ENCODE measurements at places on chromosomes 3 and 15.
A peak's percentile ranks its signal among the peaks of the same experiment; 100 is the strongest.

GRCh38 chr3:151550642-151551041 is 89.8 kb upstream of the IGSF10 start:
- DNase-seq = no peak

GRCh38 chr15:41893422-41894250 is at the start of gene SPTBN5:
SPTBN5 (minus strand) TSS chr15:41894053; CDS start chr15:41893497, 556 bp downstream.
- no peak for DNase-seq

DNA sequence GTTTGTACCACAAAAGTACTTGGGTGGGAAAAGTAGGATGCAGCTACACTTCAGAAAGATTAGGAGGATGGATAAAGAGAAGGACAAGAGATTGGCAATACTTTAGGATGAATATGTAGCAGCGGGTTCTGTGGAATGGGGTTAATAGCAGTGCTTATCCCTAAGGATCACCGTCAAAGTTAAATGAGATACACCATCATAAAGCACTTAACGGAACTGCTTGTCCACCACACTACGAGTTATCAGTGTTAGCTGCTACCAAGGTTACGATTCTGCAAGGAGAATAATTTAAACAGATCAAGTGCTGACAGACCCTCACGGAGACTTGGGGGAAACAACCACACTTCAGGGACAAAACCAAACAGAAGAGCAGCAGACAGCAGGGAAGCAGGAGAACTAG is 963 bp downstream of the SHQ1 start:
- DNase-seq = no peak

DNA sequence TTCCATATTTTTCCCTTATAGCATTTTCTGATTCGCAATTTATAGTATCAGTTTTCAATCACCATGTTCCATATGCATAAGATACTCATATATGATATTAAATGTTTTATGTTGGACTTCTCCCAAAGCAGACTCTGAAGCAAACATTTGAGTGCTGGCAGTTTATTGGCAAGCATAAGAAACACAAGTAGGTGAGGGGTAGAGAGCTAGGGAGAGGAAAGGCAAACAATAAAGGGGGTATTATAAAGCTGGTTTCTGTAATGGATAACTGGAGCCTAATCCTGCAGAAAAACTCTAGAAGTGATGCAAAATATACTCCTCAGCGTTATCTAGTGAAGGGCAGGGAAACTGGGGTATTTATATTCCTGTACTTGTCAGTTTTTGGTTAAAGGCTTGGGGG is 491.5 kb upstream of the TGFBR2 start:
- no peak for DNase-seq

DNA sequence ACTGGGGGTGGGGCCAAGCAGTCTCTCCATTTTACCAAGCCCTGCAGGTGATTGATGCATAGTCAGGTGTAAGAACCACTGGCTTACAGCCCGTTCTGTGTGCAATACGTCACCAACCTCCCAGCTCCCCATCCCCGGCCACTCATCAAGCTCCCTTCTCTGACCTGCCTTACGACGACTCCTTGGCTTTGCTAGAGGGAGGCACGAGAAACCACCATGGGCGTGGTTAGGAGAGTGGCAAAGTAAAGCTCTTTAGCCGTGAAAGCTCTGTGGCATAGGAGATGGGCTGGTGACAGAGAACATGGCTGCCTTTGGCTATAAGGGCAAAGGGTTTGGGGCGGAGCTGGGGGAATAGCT is 109.1 kb downstream of the BDH1 start:
- DNase-seq = no peak

DNA sequence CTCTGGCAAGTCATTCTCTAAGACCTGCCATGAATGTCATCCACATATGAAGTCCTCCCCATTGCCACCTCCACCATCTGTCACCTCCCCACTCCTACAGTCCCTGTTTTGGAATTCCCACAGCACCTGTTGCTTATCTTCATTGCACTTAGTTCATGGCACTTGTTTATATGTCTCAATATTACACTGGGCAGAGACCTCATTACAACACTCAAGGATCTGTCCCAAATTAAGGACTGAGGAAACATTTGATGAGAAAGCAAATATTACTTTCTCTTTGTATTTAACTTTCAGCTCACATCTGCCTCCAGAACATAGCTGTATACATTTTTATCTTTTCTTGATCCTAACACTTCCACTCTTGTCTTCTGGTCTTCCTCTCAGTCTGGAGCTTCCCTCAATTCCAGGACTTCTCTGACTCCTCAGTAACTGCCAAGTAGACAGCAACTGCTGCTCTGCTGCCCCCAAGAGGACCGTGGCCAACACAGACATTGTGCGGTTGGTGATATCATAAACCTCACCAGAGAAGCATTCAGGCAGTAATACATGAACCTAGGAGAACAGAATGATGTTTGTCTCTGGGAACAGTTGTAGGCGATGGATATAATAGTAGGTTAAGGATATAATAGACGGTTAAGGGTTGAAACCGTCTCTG is 45.0 kb upstream of the FGF12 start:
- DNase-seq = peak; percentile 0

GRCh38 chr15:98677345-98678059 is 29.2 kb downstream of the IGF1R start:
- no peak for DNase-seq

GRCh38 chr3:71989165-71989564 is 204.2 kb upstream of the PROK2 start:
- DNase-seq = no peak

GRCh38 chr3:5437783-5438323 is 250.3 kb downstream of the EDEM1 start:
- DNase-seq = no peak

DNA sequence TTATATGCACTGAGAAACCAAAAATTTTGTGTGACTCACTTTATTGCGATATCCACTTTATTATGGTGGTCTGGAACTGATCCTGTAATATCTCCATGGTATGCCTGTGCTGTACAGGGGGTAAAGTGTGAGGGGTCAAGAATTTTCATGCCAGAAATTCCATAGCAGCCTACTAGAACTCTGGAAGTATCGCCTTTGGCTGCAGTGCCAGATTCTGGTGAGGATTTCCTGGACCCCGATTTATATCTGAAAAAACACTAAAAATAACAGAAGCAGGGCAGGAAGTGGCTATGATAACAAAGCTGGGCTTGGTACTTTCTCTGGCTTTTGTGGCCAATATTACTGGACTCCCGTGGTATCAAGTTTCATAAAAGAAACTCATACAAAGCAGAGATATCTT is 36.4 kb downstream of the CCDC80 start:
- DNase-seq = no peak

DNA sequence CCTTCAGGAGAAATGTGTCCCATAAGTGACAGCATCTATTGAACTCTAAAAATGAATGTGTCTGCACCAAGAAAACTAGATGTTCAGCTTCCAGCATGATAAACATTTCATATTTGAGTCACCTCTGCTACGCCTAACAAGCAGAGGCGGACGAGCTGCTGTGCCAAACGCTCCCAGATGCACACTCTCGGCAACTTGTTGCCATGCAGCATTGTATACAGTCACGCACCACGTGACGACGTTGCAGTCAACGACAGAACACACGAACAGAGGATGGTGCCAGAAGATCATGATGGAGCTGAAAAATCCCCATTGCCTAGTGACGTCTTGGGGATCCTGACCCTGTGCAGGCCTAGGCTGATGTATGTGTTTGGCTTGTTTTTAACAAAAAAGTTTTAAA is 137.5 kb downstream of the XXYLT1 start:
- DNase-seq = no peak

DNA sequence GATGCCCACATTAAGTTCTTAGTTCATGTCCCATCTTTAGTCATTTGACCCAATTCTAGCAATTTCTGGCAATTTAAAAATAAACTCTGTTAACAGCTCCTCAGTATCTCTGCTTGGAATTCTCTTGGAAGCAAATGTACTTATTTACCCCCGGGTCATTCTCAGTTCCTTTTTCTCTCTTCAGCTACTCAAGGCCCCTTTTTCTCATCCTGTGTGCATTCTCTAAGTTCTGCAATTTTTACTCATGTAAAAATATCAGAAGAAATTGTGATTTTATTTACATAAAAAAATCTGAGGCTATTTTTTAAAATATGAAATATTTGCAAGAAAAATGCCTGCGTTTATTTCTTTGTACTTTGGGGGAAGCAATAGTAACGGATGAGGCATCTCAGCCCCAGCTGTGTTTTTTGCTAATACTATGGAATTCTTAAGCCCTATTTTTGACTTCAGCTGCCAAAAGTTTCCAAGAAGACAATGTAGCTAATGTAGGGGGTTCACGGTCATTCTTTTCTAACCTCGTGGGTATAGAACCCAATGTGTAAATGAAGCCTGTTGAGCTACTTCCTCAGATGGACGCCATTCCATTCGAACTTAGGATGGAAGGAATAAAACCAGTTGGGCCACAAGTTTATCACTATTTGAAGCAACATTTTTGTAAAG is 20.0 kb downstream of the CERS3 start:
- no peak for DNase-seq

GRCh38 chr3:9912294-9912935 is 4.5 kb upstream of the IL17RC start:
- no peak for DNase-seq

DNA sequence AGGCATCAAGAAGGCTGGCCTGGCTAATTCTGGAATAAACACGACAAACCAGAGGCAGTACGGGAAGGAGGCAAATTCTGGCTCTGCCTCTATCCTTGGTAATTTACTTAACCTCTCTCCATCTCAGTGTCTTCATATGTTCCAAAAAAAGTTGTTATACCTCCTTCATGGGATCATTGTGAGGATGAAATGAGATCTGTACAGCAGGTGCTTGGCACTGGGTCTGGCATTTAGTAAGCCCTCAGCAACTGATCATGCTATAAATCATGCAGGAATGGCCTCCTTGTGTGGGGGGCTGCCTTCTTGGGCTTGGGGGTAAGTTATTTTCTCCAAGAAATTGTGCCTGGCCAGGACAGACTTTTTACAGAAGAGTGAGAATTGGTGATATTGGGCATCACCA is 38.3 kb upstream of the TRA2B start:
- DNase-seq = no peak

GRCh38 chr15:51842852-51843737 is 13.6 kb downstream of the TMOD3 start:
- no peak for DNase-seq

DNA sequence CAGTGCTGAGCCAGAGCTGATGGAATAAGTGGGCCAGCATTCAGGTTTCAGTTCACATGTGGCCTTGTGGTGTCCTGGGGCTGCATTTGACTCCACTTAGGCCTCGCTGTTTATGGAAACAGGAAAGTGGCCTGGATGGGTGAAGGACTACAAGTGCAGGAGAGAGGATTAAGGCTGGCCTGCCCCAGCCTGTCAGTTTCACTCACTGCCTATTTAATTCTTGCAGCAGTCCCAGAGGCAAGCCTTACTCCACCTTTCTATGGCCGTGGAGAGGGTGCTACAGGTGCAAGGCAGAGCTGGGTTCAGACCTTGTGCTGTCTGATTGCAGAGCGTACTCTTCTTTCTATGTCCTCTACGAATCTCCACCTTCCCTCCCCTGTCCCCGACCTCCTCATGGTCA is 37.7 kb downstream of the ABHD17C start:
- DNase-seq = no peak

DNA sequence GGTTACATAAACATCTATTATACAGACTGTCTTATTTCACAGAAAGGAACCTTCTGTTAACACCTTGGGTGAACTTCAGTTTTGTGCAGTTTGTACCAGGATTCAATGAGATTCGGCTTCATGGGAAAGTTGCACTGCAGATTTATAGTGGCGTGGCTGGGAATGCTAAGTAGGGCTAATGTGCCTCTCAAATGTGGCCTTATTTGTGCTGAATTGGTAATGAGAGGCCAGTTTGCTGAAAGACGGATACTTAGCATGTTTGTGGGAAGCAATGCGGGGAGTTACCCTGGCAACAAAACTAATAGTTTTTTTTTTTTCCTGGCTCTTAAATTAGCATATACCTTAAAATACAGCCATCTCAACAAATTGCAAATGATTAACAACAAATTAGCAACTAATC is 28.6 kb upstream of the CEMIP start:
- no peak for DNase-seq

- no peak for DNase-seq
Measured at GRCh38 chr15:64513823-64514222, 53.4 kb downstream of the ZNF609 start.

GRCh38 chr15:33985287-33985686 is 17.0 kb downstream of the CHRM5 start:
- DNase-seq = no peak

GRCh38 chr15:85048430-85048829 is 66.8 kb downstream of the PDE8A start:
- no peak for DNase-seq

DNA sequence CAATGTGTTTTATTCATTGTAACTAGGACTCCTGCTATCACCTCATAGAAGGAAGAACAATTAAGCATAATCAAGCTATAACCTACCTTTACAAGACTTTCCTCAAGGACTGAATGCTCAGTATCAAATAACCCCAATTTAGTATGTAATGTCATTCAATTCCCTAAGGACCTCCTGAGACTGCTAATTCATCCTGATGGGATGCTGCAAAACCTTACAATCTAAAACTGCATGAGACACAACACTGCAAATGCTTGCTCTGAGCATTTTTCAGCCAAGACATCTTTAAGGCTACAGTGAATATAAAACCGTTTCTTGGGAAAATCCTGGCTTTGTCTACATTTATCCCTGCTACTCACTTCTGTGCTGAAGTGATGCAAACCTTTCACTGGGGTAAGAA is 69.9 kb downstream of the RYK start:
- DNase-seq = no peak

- DNase-seq = no peak
Measured at GRCh38 chr3:31421314-31422048, 111.2 kb upstream of the STT3B start.

- no peak for DNase-seq
Measured at GRCh38 chr3:127669541-127670228, 3.1 kb upstream of the ABTB1 start.

DNA sequence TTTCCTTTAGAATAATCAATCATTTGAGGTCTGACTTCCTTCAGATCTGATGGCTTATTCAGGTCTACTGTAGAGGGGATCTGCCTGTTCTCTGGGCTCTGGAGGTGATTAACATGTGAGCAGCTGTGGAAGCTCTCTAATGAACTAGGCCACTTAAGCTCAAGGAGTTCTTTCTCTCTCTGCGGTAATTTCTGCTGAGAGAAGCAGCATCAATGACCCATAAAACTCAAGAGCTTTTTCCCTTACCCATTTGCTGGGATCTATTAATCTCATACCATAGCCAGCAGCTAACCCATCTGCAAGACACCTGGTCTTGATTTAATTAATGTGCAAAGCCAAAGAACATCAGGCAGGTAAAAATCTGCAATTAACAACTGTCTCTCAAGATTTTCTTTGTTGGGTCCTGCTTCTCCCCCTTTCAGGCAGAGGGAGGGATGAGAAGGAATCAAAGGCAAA is 73.2 kb upstream of the DLG1 start:
- no peak for DNase-seq

DNA sequence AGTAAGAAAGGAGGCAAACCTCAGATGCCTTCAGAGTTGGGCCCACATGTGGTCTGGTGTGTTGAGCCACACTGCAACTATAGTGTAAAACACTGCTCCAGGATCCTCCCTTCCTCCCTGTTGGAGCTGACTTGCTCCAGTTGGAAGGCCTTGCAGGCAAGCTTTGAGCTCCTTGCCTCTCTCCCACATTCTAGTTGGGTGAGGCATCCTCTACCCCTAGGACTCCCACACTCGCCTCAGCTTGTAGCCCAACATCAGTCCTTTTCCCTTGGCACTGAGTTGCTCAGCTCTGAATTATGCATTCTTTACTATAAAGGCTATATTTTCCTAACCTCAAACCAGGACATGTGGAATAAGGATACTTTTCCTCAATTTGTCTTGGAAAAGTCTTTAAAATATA is 143.9 kb downstream of the NECTIN3 start:
- DNase-seq = no peak

All from anterior cingulate cortex (tissue), 58 donors.